Amygdala (tissue), 56 donors: ENCODE measurements at places on chromosomes 1 and 21.

DNA sequence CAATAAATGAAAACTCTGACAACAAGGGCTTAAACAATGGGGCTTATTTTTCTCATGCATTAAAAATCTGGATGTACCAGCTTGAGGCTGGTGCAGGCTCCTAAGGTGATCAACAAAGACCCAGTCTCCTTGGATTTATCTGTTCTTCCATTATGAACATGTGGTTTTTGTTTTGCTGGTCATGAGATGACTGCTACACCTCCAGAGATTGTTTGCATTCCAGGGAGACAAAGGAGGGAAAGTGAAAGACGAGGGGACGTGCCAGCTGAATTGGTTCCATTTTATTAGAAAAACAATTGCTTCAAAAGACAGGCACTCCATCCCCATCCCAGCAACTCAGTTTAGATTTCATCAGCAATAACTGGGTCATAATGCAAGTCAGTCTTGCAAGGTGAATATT lies 90.9 kb upstream of the KCNK1 start:
- no peak for DNase-seq

- DNase-seq: no peak
Measured at GRCh38 chr1:10020086-10020485, 12.7 kb upstream of the UBE4B start.

DNA sequence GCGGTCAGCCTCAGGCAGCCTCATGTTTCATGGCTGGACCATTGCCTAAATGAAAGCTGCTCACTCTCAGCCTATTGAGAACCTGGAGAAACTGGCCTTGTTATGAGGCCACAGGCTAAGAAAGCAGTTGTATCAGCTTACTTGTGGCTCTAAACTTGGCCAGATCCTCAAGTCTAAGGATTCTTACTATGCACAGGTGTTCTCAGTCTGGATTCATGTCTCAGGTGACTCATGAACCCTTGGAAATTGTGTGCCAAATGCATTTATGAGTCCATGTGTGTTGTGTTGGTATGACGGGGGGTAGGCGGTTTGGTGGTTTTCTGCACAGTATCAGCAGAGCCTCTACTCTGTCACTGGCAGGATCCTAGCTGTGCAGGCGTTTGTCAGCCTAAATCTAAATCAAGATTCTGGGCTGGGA lies 90.4 kb downstream of the ROR1 start:
- DNase-seq: no peak

- DNase-seq: no peak
Measured at GRCh38 chr1:184825571-184825970, 70.9 kb upstream of the EDEM3 start.

- no peak for DNase-seq
Measured at GRCh38 chr21:29650523-29651022, 289.2 kb downstream of the GRIK1 start.

DNA sequence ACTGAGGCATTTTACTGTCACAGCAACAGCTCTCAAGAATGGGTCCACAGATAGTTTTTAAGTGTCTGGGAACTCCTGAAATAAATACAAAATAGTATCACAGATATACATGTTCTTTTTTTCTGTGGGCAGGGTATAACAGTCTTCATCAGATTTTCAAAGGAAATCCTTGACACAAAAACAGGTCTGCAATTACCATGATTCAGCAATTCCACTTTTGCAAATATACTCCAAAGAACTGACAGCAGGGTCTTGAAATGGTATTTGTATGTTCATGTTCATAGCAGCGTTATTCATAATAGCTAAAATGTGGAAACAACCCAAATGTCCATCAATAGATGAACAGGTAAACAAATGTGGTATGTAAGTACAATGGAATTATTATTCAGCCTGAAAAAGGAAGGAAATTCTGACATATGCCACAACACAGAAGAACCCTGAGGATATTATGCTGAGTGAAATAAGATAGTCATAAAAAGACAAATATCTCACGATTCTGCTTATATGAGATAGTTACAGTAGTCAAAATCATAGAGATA lies 85.0 kb downstream of the EPS15 start:
- DNase-seq: no peak

- DNase-seq: no peak
Measured at GRCh38 chr1:17120962-17121837, 1.9 kb upstream of the PADI2 start.
